Stimulated activated CD4-positive, alpha-beta T cell treated with anti-CD3 and anti-CD28 coated beads, Interleukin-1b, Interleukin-23, amount 100 ng/mL, for 1 hour (primary cell): ENCODE measurements at places on chromosomes 6 and 20.

- no peak for DNase-seq
Measured at GRCh38 chr6:7566107-7566506, 23.9 kb upstream of the SNRNP48 start.

- DNase-seq, result no peak
Measured at GRCh38 chr6:135944120-135944519, 92.6 kb downstream of the PDE7B start.

- peak; percentile 15 for DNase-seq
Measured at GRCh38 chr6:29653452-29654038, 3.3 kb upstream of the MOG start.

DNA sequence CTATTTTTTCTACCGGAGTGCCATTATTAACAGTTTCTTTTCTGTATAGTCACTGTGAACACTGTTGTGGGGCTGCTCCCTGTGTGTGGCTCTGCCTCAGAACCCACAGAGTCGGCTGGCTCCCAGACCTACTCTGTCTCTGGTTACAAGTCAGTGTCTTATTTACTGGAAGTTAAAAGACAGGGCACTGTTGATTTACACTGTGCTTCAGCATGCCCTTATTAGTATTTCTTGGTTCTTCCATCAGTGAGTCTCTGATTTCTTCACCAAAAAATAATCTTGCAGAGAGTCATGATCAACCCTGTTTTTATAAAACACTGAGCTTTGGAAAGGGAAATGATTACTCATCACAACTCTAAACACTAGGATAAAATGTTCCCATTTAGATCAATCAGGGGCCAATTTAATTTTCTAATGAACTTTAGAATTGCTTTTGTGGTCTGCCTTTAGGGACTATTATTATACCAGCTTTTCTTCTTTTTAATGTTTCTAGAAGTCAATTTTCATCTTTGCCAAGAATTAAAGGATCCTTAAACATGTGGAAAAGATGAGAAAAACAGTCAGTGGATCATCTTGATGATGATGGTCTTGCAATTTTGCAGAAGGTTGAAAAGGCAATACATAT, 92.6 kb downstream of the UTRN start:
- no peak for DNase-seq

- no peak for DNase-seq
Measured at GRCh38 chr6:156807795-156808194, 30.6 kb downstream of the ARID1B start.

DNA sequence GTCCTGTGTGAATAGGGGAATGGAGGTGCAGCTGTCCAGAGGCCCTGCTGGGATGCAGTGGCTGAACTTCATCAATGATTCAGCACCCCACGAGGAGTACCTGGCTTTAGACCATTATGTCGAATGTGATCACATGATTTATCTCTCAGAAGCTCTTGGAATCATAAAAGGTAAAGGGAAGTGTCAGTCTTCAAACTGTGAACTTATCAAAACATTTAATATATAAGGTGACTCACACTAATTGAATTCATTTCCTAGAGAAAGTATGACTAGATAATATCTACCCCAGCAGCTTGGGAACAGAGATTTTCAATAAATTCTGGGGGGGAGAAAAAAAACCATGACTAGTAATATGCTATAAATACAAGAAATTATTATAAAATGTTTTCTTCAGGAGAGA, 29.5 kb downstream of the ALDH8A1 start:
- DNase-seq, result no peak

- no peak for DNase-seq
Measured at GRCh38 chr6:144467172-144467762, 182.1 kb downstream of the UTRN start.

- DNase-seq, result no peak
Measured at GRCh38 chr6:37776566-37776965, 43.0 kb upstream of the ZFAND3 start.

DNA sequence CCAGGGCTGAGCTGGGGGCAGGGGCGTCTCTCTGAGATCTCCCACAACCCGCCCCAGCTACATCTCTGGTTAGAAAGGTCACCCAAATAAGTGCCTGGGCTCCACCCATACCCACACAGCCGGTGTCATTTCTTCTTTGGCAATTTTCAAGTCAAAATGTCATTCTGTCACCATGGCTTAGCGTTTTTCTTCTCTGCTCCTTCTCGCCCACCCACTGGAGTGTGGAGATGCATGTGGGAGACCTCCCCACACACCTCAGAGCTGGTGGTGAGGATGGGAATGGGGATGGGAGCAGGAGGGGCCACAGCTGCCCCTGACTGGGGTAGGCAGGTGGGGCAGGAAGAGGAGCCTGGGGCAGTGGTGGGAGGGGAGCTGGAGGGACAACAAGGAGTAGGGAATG, 63.1 kb downstream of the CPNE5 start:
- DNase-seq, result no peak

DNA sequence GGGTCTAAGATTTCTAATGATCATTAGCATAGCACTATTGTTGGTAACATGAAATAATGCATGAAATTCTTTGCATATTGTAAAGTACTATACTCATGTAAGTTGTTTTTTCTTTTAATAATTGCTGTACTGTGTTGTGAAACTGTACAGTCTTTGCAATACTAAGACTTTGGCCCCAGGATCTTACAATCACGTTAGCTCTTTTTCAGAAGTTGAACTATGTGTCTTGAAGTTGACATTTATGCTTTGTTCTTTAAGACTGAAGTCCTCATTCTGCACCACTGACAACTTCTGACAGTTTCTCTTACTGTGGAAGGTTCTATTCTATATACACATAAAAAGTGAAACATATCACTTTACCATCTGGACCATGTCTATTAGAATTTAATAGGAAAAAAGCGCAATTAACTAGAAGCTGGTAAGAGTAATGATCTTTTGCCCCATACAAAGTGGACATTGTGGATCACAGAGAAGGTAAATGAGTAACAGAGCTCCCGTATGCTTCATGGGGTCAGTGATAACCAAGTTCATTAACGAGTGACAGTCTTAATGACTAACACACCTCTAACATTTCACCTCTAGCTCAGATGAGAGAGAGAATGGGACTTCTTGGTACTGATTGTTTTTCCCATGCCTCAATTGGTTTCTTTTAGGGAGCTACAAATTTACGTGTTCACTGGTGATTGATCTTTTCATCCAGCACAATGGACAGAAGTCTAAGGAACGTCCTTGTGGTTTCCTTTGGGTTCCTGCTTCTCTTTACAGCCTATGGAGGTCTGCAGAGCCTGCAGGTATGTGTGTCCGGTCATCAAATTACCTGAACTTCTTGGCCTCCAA, at the start of gene UNC93A:
UNC93A (plus strand) TSS at position 530 of the 837 bp plus-strand sequence; CDS start at position 705, 175 bp downstream.
- no peak for DNase-seq

- DNase-seq, result no peak
Measured at GRCh38 chr20:57714409-57715267, 4.8 kb upstream of the PMEPA1 start.

- DNase-seq, result no peak
Measured at GRCh38 chr20:41379551-41379950, 12.9 kb upstream of the EMILIN3 start.

- DNase-seq, result no peak
Measured at GRCh38 chr20:32558526-32558925, 26.6 kb downstream of the NOL4L start.

DNA sequence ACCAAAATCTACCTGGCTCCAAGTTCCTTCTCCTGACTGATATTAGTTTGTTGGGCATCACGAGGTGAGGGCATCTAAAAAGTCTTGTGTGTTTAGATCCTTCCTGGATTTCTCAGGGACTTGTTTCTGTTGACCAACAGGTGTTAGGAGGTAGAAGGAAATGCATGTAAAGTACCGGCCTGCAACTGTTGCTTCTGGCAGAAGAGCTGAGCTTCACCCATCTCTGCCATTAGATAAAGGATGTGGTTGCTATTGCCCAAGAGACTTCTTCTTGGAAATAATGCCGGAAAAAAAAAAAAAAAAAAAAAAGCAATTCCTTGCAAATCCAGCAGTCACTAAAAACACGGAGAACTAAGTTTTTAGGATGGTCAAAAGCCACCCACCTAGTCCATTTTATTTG, 303.1 kb downstream of the CDH26 start:
- no peak for DNase-seq

GRCh38 chr6:156910011-156910334, 132.8 kb downstream of the ARID1B start:
- DNase-seq, result no peak

DNA sequence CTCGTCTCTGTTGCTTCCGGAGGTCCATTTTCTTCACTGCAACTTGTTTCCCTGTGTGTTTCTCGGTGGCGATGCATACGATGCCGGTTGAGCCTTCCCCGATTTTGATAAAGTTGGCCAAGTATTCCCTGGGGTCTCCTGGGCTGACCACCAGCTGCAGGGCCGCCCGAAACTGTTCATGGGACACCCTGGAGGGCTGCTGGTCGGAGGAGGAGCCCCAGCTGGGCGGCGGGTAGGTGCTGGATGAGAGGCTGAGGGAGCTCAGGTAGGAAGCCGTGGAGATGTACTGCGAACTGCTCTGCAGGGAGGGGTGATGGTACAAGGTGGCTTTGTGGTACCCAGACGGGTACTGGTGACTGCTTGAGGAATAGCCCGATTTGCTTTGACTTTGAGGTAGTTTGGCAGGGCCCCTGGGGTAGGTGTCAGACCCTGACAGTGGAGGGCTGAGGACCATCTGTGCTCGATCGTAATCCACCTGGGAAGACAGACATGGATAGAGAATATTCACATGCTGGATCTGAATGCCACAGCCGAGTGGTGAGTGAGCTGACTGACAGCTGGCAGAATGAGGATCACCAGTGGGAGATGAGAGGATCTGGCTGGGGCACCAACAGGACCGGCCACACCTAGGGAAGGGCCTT, 51.6 kb downstream of the LAMP5 start:
- DNase-seq, result no peak

DNA sequence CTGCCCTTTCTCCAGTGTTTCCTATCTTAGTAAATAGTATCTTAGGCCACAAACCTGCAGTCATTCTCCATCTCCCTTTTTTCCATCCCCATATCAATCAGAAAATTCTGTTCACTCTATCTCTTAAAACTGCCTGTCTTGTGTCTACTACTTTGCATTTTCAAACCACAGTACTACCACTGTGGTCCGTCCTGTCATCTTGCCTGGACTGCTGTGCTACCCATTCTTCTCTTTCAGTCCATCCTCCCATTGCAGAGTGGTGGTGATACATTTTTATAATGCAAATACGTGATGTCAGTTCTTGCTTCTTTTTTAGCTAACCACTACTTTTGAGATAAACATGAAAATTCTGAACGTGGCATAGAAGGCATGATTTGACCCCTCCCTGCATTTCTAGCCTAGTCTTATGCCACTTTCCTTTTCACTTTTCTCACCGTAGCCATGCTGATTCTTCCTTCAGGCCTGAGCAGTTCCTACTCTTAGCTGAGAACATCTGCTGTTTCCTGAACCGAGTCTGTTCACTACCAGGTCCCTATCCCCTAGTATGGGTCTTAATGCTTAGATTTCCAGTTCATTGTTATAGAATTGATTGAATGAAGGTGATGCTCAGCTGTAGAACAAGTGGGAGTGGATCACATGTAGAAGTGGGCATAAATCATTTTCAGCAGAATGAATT, 13.8 kb downstream of the TBPL1 start:
- DNase-seq, result no peak

- DNase-seq, result no peak
Measured at GRCh38 chr20:60804918-60805630, 447.0 kb upstream of the CDH4 start.

DNA sequence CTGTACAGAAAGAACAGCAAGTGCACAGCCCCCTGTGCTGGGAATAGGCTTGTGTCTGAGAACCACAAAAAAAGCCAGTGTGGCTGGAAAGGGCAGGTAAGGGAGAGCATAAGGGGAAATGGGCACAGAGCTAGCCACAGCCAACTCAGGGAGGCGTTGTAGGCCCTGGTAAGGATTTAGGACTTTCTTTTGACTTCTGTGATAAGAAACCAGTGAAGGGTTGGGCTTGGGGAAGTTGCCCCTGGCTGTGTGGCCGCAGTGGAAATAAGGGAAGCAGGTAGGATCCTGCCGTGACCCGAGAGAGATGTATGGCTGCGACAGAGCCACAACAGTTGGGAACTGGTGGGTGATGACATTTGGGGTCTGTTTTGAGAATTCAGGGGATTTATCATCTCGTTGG, 30.0 kb upstream of the PHACTR2 start:
- no peak for DNase-seq

DNA sequence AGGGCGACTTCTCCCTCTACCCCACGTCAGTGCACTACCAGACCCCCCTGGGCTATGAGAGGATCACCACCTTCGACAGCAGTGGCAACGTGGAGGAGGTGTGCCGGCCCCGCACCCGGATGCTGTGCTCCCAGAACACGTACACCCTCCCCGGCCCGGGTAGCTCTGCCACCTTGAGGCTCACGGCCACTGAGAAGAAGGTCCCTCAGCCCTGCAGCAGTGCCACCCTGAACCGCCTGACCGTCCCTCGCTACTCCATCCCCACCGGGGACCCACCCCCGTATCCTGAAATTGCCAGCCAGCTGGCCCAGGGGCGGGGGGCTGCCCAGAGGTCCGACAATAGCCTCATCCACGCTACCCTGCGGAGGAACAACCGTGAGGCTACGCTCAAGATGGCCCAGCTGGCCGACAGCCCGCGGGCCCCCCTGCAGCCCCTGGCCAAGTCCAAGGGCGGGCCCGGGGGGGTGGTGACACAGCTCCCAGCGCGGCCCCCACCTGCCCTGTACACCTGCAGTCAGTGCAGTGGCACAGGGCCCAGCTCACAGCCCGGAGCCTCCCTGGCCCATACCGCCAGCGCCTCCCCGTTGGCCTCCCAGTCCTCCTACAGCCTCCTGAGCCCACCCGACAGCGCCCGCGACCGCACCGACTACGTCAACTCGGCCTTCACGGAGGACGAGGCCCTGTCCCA, 57.5 kb upstream of the TMEM181 start:
- no peak for DNase-seq

DNA sequence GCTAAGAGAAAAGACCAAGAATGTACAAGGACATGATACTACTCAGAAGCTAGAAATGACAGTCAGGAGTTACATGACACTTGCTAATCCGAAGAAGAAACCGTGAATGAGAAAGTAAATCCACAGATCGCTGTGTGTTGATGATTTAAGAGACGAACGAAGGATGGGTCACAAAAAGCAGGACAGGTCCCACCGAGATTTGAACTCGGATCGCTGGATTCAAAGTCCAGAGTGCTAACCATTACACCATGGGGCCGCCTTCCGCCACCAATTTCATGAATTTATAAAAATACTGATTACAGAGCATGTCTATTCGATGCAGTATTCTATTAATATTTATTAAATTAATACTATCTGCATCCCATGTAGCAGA, 54.0 kb upstream of the BTN3A2 start:
- DNase-seq, result no peak

DNA sequence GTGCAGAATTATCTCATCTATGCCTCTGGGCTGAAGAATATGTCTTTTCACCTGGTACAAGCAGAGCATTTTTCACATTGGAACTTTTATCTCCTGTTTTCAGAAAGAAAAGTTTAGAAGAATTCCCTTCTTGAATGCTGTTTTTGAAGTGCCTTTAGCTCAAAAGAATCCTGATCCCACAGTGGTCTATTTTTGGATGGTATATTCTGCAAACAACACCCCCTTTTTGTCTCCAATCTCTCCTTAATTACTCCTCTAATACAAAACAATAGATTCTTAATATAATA, 57.7 kb upstream of the HFE start:
- no peak for DNase-seq
